ENCODE measurements at places on chromosomes 5 and 9.

DNA sequence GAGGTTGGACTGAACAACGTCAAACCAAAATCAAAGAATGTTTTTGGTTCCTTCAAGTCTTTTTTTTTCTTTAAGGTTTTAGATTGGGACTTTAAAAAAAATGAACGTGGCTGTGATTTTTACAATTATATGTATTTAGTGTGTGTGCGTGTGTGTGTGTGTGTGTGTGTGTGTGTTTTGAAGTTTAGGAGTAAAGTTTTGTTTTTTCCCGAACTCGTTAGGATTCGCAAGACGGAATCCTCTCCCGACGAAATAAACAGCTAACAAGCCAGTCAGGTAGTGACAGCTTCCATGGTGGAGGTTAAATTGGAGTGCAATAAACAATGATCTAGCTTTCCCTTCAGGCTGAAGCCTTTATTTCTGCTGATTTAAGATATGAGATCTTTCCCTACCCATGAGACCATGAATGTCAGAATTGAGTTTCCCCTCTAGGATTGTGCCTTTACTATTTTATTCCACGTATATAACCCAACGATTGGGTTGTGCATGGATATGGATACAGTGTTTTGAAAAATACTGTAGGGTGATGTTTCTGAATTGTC, 1.2 kb downstream of the KIAA1958 start:
- no peak for DNase-seq

- no peak for DNase-seq
These were observed 77.8 kb downstream of the SLC38A9 start for GRCh38 chr5:55634209-55634805.

- DNase-seq = peak; percentile 25
These were observed 531.5 kb downstream of the CSNK1G3 start for GRCh38 chr5:124043456-124043855.

- no peak for DNase-seq
These were observed 904 bp downstream of the RPL12 start for GRCh38 chr9:127450243-127450760.

DNA sequence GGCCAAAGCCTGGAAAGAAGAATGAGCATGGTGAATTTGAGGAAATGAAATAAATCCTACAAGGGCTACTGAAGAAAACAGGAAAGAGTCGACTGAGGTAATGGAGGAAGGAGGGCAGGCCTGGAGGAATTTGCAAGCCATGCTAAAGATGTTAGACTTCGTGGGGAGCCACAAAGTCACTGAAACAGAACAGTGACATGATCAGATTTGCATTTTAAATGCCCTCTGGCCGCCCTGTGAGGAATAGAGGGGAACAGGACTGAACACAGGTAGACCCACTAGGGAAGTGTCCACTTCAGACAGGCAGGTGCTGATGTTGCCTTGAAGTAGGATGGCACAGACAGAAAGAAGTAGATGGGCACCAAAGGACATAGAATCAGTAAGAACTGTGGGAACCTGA, 42.8 kb upstream of the RLN1 start:
- no peak for DNase-seq

- no peak for DNase-seq
These were observed 16.1 kb upstream of the MXD3 start for GRCh38 chr5:177327539-177328522.

GRCh38 chr9:131467214-131467935, 35.3 kb upstream of the POMT1 start:
- no peak for DNase-seq

DNA sequence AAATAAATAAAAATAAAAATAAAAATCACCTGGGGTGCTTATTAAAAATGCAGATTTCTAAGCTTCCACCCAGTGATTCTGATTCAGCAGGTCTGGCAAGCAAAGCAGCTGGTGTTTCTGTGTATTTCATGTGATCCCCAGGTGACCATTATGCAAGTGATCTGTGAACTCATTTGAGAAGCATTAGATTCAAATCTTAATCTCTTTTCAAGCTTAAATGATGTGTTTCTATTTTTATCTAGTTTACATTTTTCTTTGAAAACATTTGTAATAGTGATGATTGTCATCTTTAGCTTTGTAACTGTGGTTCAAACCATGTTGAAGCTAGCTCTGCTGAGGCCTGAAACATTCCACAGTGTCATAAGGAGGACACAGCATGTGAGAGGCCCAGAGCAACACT, 804.8 kb upstream of the ZNF608 start:
- DNase-seq = peak; percentile 2

- DNase-seq = no peak
These were observed 26.4 kb upstream of the SLC6A19 start for GRCh38 chr5:1175015-1175414.
